ENCODE measurements at places on chromosomes 5 and 9. TPM values are rescaled to one million over a fixed set of nuclear protein-coding genes. Genes with fewer than 3 reads are reported as not detected.

The CCDC192 gene
- not detected for total RNA-seq

The TMEM252 gene
- not detected for total RNA-seq

The ADAM19 gene
- 57.5 TPM for total RNA-seq

The LHFPL2 gene
- 23.9 TPM for total RNA-seq

The ANKRD55 gene
- total RNA-seq, result not detected

The SLC6A19 gene
- not detected for total RNA-seq

The FAM163B gene
- total RNA-seq, result not detected

The DMXL1 gene
- total RNA-seq, result 29.2 TPM

The C5orf63 gene
- total RNA-seq, result 7.8 TPM

DNA sequence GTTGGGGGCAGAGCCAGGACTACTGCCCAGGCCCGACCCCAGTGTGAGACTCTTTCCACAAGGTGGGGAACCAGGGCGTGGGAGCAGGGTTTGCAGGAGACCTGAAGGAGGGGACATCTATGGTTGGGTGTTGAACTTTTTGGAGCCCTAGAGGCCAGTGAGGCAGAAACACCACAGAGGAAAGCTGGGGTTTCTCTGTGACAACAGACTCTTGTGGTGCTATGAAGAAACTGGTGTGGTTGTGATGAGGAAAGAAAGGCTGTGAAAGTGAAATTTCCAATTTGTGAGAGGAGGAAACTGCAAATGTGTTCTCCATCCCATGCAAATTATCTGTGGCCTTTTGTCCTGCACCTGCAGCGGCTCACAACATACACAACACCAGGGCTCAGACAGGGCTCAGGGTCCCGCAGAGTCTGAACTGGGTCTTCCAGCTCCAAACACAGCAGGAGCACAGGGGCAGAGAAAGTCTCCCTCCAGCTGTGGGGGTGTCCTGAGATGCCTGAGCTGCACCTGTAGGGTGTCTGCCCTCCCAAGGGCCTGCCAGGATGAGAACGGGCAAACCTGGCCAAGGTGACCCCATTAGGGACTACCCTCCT is 51.4 kb upstream of the GRHPR start:
- no peak for DNase-seq

- DNase-seq, result no peak
Observed at GRCh38 chr5:127098241-127098640, 24.9 kb upstream of the C5orf63 start.

- no peak for DNase-seq
Observed at GRCh38 chr5:100846772-100847171, 56.3 kb downstream of the ST8SIA4 start.

DNA sequence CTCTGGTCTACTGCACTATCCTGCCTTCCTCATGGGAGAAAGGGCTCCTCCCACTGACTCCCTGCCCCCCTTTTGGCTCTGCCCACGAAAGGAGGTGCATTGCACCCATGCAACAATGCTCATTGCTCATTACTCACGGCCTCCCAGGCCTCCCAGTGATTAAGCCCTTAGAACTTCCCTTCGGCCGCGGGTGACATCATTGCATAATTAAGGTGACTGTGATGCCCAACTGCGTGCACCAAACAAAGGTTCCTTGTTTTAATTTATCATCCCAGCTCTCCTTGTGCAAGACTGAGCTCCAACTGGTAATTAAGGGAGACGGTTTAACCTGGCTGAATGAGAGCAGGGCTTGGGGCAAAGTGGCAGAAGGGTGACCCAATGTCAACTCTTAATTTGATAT is 180.4 kb downstream of the GAS1 start:
- peak; percentile 35 for DNase-seq

DNA sequence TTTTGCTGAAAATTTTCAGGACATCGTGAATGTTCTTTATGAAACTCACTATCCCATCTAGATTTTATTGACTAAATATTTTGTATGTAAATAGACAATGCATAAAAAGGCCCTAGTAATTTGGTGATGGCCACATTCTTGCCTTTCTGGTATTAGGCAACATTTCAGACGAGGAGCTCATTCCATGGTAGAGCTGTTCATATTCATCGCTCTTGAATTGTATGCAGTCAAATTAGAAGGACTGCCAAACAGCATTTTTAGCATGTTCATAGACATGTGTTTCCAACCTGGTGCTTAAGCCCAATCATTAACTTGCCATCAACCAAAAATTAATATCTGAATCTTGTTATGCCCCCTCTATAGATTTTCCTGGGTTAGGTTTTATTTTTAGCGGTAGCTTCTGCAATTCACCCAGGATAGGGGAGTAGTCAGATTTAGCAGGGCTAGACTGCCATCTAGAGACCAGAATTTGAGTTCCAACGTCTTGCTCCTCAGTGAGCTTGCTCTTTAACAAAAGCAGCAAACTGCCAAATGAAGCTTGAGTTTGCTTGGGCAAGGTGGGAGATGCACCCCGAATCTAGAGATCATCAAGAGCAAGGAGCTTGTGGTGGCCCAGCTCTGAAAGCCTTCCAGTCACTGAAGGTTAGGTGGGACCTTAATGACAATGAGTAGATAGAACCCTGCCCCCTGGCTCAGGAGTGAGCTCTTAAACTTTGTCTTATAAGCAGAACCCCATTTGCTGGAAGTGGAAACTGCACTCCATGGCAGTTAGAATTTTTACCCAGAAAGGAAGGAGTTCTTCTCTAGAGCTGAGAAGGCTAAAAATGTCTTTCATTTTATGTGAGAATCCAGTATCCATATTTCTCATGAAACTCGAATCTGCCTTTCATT is 456.2 kb downstream of the RASEF start:
- no peak for DNase-seq

- peak; percentile 74 for DNase-seq
Observed at GRCh38 chr9:114348906-114349482, 19.3 kb downstream of the ORM2 start.

GRCh38 chr9:95004411-95005277 is 278.1 kb downstream of the AOPEP start:
- peak; percentile 67 for DNase-seq

DNA sequence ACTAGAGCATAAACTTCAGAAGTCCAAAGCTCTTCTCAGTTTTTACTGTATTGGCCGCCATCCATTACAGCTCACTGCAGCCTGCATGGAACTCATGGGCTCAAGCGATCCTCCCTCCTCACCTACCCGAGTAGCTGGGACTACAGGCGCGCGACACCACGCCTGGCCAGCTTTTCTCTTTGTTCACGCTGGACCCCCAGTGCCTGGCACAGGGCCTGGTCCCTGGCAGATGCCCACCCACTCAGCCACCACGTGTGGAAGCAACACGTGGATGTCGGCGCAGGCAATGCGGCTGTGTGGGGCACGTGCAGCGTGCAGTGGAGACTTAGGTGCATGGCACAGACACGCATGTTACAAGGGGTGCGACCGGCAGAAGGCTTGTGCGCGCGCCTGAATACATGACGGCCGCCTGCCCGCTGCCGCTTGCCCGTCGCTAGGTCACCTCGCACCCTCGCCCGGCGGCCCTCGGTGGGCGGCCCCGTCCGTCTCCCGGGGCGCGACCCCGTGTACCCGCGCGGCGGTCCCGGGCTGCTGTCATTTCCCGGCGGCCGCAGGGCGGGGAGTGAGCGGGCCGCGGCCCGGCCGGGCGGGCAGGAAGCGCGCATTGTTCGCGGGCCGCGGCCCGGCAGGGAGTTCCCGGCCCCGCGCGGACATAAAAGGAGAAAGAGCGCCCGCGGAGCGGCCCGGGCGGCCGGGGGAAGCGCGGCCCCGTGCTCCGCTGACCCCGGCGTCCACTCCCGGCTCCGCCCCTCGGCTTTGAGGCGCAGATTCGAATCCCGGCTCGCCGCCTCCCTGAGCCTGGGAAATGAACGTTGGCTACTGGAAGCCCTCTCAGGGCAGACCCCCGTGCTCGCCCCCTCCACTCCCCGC is 24.1 kb upstream of the PTGS1 start:
- peak; percentile 79 for DNase-seq

- DNase-seq, result no peak
Observed at GRCh38 chr5:68475476-68475983, 260.0 kb downstream of the PIK3R1 start.

DNA sequence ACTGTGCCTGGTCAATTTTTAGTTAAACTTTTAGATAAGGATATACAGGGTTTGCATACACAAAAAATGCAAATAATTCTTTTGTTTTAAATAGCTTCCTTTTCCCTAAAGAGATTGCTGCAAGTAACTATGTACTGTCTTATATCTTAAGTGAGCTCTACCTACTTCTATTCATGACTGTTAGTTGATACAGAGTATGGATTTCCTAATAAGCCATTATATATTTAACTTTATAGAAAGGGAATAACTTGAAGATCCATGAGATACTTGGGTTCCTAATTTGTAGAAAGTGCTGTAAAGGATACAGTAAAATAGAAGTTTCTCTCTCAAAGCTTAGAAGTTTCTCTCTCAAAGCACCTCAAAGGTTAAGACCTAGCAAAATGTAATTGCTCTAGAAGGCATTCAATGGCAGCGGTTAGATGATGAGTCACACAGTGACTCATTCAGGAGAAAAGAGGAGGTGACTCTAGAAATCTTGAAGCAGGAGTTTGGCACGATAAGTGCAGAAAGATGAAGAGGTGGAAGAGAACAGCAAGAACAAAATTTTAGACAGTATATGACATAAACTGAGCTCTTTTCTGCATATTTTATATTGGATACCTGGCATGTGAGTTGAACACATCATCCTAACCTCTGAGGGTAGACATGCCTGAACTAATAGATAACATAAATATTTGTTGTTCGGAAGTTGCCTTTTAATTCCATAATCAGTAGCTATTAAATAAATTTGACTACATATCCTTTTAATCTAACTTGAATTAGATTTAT is 5.5 kb upstream of the DNAJC21 start:
- DNase-seq, result no peak

GRCh38 chr5:74112372-74113195 is 486.6 kb downstream of the ARHGEF28 start:
- no peak for DNase-seq

DNA sequence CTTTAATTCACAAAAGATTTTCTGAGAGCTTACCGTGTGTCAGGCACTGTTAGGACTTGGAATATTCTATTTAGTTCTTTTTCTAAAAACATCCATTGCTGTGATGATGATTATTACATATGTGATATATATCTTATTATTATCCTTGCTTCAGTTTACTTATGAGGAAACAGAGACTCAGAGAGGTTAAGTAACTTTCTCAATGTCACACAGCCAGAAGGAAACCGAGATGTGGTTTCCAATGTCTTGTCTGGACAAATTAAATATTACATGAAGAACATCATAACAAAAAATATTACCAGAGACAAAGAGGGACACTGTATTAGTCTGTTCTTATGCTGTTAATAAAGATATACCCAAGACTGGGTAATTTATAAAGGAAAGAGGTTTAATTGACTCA is 125.5 kb upstream of the DAP start:
- no peak for DNase-seq

- DNase-seq, result no peak
Observed at GRCh38 chr5:121088341-121088740, 624.2 kb downstream of the PRR16 start.

GRCh38 chr9:4321554-4321953 is 21.7 kb upstream of the GLIS3 start:
- no peak for DNase-seq

DNA sequence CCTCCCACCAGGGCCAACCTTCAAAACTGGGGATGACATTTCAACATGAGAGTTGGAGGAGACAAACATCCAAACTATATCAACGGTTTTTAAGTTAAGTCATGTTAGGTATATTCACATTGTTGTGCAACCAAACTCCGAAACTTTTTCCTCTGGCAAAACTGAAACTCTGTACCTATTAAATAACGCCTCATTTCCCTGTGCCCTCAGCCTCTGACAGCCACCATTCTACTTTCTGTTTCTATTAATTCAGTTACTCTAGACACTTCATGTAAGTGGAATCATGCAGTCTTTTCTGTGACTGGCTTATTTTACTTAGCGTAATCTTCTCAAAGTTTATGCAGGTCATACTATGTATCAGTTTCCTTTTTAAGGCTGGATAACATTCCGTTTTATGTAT is 85.0 kb downstream of the CWC27 start:
- no peak for DNase-seq

DNA sequence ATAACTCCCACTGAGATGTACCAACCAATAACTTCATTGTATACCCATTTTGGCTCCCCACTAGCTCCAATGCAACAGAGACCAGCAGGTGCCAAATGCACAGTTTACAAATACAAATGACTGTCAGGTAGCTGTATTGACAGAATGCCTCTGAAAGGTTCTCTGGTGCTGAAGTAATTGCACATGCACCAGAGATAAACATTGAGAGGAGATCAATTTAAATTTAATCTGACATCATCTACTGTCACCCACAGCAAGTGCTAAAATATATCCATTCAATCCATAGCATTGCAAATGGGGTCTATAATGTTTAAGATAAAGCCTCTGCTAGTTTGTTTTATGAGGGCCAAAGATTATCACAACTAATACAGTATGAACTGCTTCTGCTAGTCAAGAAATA is 80.2 kb downstream of the STX17 start:
- no peak for DNase-seq

DNA sequence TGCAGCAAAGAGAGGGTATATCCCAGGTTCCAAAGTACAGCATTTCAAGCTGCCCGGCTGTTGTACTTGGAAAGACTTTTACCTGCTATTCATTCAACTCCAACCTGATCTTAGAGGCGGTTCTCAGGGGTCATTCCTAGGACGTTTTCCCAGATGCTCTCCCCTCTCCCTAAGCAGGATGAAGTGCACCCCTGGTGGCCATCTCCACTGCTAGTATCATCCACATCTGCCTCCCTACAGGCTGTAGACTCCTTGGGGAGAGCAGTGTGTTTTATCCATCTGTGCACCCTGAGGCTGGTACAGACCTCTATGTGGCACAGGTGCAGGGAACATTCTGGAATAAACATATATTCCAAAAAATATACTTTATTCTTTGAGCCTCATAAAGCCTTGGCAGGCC is 56.8 kb downstream of the PTPN3 start:
- DNase-seq, result no peak

DNA sequence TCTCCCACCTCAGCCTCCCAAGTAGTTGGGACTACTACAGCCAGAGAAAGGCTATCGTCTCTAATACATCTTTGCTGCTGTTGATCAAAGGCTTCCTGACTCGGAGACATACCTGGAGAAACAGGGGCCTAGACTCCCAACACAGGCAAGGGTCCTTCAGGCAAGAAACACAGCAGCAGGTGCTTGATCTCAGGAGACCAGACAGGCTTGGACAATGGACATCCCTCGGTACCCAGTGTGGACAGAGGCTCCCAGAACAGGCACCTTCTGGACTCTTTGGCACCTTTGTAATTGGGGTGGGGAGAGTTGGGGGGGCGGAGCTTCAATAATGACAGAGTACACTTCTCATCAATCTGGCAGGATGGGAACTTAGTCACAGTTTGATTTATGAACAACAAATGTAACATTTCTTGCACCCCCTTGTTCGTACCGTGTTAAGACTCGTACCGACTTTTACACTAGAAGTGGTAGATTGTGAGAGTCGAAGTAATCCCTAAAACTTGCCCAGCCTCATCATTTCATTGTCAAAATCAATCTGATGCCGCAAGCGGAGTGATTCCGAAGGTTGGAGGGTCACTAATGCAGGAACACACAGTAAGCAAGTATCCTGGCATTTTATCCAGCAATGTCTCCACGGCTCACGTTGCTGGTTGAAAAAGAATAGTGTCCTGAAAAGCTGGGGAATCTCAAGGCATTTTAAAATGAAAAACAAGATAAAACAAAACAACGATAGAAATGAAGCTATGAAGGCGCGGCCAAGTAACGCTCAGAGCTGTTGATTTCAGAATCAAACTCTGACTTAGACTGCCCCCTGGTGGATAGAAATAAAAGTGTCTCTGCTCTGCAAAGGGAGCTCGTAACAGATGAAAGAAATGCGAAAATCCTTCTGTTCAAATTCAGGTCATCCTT is 46.4 kb upstream of the STK32A start:
- DNase-seq, result peak; percentile 36
